Islet precursor cell (in vitro differentiated cells): ENCODE measurements at places on chromosomes 7 and 10.

- no peak for DNase-seq
Observed at GRCh38 chr10:100186253-100187212, 704 bp upstream of the ERLIN1 start.

- no peak for DNase-seq
Observed at GRCh38 chr10:11213137-11213536, 195.5 kb downstream of the CELF2 start.

DNA sequence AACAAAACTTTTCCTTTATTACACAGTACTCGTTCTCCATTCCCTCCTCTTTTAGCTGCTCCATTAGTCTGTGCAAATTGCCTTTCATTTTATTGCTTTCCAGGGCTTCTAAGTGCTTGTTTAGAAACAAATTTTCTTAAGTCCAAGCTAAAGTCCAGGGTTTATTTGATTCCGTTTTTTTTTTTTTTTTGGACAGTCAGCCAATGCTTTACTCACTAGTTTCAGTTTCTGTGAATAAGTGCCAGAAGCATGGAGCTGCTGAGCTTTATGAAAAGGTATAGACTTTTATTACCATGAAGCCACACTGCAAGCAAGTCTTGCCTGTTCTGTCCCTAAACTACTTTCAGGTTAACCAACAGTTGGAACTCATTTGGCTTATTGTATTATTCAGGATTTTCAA is 455.0 kb downstream of the GFRA1 start:
- DNase-seq: no peak

GRCh38 chr10:132455986-132456847 is 59.2 kb downstream of the PWWP2B start:
- DNase-seq: no peak

GRCh38 chr10:7302930-7303557 is 107.8 kb downstream of the SFMBT2 start:
- DNase-seq: no peak

DNA sequence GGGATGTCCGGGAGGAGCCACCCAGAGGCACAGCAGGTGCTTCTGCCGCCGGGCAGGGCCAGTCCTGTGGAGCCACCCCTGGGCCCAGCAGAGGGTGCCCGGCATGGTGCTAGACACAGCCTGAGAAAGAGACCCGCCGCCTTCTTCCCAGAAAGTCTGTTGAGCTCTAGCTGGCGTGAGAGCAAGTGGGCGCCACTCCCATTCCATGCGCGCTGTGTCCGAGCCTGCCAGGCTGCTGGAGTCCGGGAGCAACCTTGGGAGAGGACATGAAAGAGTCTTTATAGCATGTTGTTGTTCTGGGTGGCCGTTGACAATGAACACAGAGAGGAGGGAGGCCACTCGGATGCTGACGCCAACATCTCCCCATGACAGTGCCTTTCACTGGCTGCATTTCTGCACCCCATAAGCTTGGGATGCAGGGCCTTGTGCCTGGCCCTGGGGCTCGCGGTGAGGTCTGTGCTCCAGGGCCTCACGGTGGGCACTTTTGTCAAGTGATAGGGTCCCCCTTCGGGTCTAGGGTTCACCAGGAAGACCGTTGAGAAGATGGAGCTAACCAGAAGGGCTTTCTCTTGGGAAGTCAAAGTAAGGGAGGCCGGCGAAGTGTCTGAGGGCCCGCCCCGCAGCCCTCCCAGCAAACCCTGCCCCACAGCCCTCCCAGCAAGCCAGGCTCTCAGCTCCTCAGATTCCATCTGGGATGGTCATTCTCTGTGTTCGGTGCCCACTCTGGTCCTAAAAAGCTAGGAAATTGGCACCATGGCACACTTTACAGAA is 47.3 kb downstream of the NKX6-2 start:
- DNase-seq: no peak

GRCh38 chr7:137818036-137818435 is 28.7 kb downstream of the DGKI start:
- DNase-seq: no peak

- no peak for DNase-seq
Observed at GRCh38 chr10:124008681-124009080, 84.7 kb downstream of the CHST15 start.

DNA sequence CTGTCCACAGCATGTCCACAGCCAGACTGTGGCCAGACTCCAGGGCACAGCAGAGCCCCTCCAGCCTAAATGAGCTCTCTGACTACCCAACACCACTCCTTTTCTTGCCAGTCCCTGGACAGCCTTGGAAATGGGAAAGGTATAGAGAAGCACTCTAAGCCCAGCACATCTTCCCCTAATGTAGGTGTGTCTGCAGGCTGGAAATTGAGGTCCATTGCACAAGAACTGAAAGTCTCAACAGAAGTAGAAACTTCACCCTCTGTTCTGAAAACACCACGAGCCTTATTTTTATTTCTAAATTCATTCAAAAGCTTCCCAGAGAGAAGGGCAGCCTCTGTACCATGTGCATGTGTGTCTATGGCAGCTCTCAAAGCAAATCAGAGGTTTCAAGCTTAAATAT is 3.7 kb upstream of the KCNMA1 start:
- no peak for DNase-seq

DNA sequence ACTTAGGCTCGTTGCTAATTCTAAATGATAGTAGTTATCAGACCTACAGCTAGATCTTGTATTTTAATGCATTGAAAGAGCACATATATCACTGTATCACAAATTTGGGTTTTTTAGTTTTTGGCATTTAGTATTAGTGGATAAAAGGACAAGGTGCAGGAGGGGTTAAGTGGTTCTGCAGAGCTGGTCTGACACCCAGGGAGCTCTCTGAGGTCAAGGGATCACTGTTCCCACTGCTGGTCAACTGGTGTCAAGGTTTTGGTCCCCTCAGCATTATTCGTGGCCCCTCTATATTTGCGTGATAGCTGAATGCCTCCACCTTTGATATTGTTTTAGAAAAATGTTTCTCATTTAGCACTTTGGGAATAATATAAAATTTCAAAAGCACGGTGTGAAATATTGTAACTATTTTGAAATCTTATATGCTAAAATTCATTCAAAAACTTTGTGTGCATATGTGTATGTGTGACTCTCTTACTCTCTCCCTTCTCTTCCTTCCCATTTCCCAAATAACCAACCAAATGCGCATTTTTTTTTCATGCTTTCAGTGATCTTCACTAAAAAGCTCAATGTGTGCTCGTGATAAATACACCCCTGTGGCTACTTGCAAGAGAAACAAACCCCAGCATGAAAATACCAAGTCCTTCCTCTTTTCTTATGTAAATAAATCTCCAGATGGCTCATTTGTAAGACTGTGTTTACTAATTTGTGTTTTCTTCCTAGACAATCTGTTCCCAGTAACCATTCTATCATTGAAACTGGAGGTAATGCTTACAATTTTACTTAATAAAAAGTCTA is 309.2 kb downstream of the FGFR2 start:
- DNase-seq: no peak

DNA sequence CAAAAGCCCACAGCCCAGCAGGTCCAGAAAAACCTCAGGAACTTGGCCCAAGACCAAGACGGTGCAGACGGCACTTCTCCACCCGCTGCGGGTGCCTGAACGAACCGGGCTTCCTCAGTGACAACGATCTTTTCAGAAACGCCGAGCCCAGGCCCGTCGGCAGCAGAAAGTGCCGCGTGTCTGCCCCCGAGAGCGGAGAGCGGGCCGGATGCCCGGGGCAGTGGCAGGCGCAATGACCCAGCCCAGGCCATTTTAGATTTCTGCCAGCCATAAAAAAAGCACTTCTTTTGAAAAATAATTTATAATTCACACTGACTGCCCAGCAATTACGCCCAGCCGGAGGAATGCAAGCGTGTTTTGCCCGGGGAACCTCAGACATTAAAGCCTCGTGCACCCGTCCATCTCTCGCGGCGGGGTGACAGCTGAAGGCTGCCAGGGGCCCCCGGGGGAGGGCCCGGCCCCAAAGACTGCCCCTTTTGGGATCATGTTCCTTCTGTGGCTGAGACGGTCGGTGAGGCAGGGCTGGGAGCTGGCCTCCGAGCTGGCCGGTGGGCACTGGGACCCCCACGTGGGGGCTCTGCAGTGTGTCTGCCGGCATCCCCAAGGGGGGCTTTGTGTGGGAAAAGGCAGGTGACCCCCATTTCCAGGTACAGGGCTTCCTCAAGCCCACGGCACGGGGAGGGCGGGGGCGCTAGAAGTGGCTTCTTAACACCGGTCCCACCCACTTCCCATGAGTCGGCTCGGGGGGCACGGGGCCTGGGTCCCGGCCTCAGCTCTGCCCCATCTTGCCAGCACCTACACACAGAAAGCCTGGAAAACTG is 71.3 kb upstream of the PDGFA start:
- DNase-seq: no peak

DNA sequence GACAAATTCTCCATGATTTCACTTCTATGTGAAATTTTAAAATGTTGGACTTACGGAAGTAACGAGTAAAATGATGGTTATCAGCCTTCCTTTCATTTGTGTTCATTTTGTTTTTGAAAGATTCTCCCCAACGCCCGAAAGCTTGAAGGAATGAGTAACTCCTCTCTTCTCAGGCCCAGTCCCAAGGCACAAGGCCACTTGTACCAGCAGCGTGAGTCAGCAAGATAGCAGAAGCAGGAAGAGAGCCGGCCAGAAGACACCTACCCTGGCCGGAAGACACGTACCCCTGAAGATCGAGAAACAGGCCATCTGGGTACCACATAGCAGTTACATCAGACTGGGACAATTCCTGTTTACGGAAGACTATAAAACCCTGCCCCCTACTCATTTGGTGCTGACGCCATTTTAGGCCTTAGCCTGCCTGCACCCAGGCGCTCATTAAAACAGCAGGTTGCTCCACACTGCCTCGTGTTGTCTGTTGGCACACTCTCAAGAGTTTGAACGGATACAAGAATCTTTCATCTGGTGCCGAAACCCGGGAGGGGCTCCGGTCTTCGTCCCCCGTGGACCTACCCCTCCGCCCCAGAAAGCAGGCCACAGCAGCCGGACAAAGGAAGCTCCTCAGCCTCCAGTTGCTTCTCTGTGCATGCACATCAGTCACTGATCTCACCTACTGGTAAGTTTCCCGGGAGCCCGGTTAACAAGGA is 60.4 kb downstream of the LRRC17 start:
- no peak for DNase-seq

- DNase-seq: no peak
Observed at GRCh38 chr7:108367946-108368345, 88.3 kb downstream of the NRCAM start.

GRCh38 chr10:43204042-43204942 is 62.6 kb downstream of the RASGEF1A start:
- DNase-seq: peak; percentile 66

- DNase-seq: peak; percentile 77
Observed at GRCh38 chr7:104231054-104232046, 23.5 kb upstream of the ORC5 start.

- DNase-seq: peak; percentile 66
Observed at GRCh38 chr7:103989200-103989784, at the start of gene RELN. Gene RELN (minus strand): TSS chr7:103989658. CDS start chr7:103989356, 302 bp downstream.

GRCh38 chr7:98557538-98558031 is 59.5 kb upstream of the NPTX2 start:
- peak; percentile 57 for DNase-seq

- no peak for DNase-seq
Observed at GRCh38 chr10:35327790-35328403, 8.4 kb upstream of the CCNY start.

GRCh38 chr7:70303780-70304179 is 705.5 kb downstream of the AUTS2 start:
- peak; percentile 63 for DNase-seq

GRCh38 chr7:2751086-2751485 is 63.1 kb downstream of the AMZ1 start:
- DNase-seq: no peak

- no peak for DNase-seq
Observed at GRCh38 chr7:65422670-65423069, 49.0 kb downstream of the ZNF92 start.

DNA sequence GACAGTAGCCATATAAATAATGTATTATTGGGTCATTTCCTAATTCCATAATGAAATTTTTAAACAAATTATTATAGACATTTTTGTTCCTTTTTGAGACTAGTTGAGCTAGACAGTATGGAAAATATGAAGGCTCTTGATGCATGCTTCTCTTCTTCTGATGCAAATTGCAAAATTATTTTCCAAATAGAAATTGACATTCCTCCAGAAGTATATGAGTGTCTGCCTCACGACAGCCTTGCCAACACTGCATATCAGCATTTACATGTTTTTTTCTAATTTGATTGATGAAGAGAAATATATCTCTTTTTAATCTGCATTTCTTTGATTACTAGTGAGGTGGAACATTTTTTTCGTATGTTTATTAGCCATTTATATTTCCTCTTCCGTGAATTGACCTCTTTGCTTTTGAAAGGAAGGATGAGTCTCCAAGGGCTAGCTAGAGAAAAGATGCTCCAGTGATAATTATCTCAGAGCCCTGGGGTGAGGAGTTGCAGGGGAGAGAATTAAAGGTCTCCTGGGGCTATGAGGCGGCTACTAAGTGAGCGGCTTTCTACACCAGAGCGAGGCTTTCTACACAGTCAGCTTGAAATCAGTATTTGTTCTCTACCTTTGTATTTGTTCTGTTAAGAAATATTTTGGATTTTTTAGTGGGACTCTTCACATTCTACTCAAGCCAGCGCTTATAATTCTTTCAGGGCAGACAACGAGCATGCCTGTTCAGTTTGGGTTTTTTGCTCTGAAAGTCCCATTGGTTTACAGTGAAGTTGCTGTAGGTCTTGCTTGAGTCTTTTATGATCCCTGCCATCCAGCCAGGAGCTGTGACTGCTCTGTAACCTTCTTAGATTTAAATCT is 712.2 kb upstream of the GALNT17 start:
- DNase-seq: no peak

GRCh38 chr10:74145133-74145532 is 5.5 kb downstream of the AP3M1 start:
- DNase-seq: no peak

DNA sequence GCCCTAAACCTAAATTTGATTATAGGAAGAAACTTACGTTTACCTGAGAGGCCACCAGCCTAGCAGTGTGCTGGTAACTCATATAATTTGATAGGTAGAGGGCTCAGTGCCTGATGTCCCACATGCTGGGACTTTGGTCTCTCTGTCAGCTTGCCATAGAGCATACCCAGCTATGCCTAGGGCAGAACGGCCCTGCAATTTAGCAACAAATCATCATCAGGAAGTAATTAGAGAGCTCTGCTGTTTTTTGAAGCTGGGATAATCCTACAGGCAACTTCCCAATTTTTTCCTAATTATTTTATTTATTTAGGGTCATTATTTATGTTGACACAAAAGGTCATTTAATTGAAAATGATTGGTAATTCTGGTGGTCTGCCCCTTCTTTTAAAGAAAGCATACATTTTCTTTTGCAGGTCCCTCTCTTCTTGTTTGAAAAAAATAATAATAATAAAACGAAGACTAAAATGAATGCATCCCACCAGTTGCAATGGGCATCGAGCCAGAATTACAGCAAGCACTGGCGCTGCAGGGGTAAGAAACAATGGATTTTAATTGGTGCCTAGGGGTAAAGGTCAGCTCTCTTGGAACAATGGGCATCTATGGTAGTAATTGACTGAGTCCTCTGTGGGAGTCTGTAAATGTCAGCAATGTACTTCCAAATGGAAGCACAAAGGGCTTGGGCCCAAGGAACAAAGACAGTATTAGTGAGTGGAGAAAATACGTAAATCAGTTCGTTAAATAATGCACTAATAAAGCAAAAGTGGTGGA is 348.0 kb downstream of the SORCS1 start:
- DNase-seq: no peak
